ENCODE measurements at places on chromosomes 2 and 18.

DNA sequence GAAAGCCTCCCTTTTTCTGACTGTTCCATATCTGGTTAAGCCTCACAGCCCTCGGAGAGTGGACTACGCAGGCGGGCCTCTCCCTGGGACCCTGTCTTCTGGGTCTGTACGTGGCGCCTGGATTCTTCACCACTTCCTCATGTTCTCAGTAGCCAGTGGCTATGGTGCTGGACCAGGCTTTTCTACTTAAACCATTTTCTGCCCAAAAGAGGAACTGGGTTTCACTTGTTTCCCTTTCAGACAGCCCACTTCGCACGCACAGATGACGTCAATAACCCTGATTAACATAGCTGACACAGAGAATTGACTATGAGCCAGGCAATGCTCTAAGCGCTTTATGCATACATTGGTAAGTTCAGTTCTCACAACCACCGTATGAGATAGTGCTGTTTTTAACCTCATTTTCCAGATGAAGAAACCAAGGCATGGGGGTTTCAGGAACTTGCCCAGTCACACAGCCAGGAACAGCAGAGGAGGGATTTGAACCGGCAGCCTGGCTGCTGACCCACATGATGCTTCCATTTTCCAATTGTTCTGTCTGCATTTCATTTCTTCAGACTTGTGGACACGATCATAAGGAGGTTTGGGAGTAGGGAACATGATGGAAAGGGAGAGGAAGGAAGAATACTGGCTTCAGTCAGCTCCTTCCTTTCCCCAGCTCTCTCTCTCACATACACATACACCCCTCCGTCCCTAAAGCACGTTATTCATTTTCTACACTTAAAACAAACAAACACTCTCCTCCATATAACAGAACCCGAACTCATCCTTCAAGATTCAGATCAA is 41.7 kb downstream of the MYOM1 start:
- DNase-seq: no peak

GRCh38 chr2:54969295-54969939 is 80.8 kb downstream of the RTN4 start:
- no peak for DNase-seq

GRCh38 chr2:240412211-240412861 is 23.1 kb upstream of the GPC1 start:
- DNase-seq: no peak

DNA sequence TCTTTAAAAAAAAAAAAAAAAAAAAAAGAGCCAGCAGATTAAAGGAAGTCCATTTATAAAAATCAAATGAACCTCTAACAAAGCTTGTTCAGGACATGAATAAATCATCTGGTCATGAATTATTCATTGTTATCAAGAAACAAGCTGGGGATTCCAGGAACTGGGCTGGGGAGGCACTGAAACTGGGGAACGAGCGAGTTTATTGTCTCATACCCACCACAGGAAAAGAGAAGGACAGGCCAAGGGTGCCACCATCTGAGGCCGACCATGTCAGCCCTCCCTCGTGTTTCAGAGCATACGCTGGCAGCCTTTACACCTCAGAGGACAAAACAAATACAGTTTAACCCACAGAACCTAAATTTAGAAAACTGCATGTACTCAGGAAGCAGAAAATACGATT is 164.2 kb downstream of the VWC2L start:
- no peak for DNase-seq

Measured in stimulated activated CD4-positive, alpha-beta T cell treated with anti-CD3 and anti-CD28 coated beads, Interleukin-12 subunit alpha, Interleukin-12 subunit beta, amount 100 ng/mL, for 4 hours (primary cell).